AG20443 (cell line): ENCODE measurements at places on chromosomes 7 and 10.

- DNase-seq, result no peak
Measured at GRCh38 chr7:158356454-158356853, 231.2 kb downstream of the PTPRN2 start.

DNA sequence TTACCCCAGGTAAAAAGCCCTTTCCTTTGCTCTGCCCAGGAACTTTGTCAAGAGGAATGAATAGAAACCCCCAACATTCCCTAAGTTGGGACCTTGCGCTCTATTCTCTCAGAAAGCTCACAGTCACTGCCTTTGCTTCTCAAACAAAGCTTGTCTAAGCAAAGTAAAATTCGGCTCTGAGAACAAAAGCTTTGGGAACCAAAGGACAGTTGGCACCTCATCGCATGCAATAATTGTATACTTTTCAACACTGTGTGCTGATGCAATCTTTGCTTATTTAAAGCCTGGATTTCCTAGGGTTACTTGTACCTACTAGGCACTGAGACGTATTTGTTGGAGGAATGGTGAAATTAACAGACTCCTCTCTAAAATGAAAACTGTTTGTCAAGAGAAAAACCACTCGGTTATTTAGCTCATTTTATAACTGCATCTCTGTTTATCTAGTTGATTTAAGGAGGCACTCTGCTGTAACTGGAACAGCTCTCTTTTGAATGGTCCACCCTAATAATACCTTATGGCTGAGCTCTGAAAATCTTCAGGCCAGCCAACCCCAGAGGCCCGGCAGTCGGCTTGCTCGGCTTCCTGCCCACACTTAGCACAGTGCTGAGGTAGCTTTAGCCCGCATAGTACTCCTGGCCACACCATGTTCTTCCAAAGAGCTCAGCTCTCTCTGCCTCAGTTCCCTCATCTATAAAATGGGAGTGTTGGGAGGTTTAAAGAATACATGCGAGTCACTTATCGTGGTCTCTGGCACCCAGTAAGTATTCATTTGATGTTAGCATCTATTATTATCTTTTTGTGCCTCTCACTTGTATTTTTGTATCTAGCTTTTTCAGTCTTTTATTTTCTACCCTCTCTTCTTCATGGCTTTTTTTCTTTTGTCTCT, 80.2 kb upstream of the PRR15 start:
- DNase-seq, result no peak

DNA sequence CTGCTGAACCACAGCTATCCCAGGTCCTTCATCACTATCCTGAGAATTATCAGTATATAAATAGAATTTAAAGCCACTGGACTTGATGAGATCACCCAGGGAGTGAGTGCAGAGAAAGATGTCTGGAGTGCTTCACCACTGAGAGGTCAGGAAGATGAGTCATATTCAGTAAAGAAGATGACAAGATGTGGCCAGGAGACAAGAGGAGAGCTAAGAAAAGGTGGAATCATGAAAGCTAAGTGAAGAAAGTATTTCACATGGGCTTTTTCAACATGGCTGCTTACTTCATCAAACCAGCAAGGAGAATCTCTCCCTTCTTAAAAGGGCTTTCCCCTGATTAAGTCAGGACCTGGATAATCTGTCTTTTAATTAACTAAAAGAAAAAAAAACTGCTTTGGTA, 9.1 kb upstream of the PRKAR2B start:
- DNase-seq, result peak; percentile 81

DNA sequence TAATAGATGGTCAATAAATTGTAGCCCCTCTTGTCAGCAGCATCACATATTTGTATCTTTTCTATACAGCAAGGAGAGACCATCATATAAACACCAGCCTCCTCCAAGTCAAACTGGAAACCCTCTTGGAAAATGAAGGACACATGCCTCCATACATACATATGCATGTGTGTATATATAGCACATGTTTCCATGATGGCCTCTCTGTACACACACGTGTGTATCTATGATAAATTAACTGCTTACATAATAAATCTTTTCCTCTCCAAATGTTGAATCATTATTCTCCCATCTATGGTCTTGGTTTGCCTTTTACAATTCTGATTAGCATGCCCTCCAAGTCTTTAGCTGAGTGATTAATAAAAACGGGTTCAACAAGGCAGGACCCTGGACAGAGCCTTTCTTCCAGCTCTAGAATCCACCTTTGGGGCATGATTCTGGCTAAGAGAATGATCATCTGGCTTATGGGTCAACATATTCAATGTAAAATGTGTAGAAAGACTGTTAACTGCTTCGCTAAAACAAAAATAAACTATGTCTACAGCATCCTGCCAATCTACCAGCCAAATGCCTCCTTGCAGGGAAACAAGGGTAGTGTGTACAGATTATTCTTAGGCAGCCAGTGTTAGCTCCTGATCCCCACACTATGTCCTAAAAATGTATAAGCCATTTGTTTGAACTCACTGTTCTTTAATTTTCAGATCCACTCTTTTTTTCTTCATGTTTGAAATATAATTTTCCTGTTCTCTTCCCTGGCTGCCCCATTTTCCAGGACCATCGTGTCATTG, 70.0 kb downstream of the CRTAC1 start:
- DNase-seq, result no peak

DNA sequence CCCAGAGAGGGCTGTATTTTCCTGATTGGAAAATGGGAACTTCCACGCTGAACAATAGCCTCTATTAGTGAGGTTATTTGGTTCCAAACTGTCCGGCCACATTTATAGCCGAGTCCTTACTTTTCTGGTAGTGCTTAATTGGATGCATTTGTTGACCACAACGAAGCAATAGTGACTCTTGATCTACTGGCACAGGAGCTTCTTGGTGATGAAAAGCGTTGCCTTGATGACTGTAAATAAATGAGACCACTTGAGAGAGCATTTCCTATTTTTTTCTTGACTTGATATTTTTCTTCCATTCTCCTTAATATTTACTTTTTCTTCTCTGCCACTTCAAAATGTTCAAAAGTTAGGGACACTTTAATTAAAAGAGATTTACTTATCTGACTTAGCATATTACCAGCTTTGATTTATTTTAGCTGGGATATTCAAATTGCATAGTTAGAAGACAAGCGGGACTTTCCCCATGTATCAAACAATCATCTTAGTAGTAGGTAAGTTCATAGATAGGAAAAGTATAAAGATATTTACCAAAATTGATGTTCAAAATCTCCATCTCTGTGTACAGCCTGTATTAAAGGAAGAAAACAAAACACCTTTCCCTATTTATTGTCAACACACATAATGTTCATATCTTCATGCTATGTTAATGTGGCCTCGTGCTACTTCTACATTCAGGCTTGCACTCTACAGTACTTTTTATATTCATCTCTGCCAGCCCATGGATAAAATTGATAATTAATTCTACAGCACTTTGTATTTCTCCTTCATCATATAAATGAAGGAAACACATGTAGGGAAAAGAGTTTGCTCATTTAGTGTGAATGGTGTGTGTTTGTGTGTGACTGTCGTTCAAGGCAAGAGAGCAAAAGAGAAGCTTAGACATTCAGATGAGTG, 5.1 kb upstream of the SP8 start:
- DNase-seq, result no peak

GRCh38 chr7:80584778-80585177, 53.7 kb upstream of the CD36 start:
- DNase-seq, result no peak

GRCh38 chr7:143492043-143492471, 14.4 kb downstream of the TAS2R41 start:
- peak; percentile 62 for DNase-seq

GRCh38 chr10:132438091-132439024, 41.4 kb downstream of the PWWP2B start:
- no peak for DNase-seq

DNA sequence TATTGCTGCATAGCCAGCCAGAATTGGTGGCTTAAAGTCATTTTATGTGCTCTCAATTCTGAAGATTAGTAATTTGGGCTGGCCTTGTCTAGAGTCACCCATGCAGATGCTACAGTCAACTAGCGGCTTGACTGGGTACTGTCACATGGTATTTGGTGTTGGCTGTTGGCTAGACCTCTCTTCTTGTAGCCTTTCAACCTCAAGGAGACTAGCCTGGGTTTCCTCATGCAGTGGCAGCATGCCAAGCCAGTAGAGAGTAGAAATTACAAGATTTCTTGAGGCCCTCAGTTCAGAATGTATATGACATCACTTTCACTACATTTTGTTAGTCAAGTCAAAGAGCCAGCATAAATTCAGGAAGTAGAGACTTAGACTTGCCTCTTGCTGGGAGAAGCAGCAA, 3.7 kb upstream of the ZNF800 start:
- DNase-seq, result no peak

GRCh38 chr10:12308736-12309375, 40.5 kb upstream of the CAMK1D start:
- DNase-seq, result no peak

GRCh38 chr10:3943695-3944257, 158.8 kb upstream of the KLF6 start:
- no peak for DNase-seq

DNA sequence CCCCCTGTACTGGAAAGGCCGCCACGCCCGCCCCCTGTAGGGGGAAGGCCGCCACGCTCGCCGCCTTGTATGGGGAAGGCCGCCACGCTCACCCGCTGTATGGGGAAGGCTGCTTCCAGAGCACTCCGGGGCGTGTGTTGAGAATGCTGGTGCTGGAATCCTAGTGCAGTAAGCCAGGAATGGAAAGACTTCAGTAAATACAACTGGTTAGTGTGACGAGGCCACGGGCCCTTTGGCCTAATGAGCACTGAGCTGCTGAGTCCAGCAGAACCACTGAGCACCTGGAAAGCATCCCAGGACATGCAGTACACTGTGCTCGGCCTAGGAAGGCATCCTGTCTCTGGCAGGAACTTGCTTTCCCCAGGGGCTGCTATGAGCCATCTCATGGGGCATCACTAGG, 398.9 kb downstream of the PTPRN2 start:
- no peak for DNase-seq

- no peak for DNase-seq
Measured at GRCh38 chr10:113071446-113071845, 121.4 kb downstream of the TCF7L2 start.

DNA sequence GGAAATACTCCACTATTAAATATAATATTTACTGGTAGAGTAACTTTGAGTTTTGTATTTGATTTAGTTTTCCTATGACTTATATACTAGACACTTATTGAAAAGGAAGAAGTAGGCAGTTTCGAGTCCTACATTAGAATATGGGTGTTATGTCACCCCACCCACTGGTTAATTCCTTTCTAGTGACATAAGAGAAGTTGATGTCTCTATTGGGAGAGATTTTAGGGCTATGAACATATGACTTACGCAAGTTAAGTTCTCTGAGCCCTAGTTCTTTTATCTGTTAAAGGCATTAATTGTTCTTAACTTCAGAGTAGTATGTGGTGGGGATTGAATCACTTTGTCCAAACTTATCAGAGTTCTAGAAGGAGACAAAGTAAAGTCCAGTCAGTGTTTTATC, 30.5 kb downstream of the CPED1 start:
- peak; percentile 17 for DNase-seq

DNA sequence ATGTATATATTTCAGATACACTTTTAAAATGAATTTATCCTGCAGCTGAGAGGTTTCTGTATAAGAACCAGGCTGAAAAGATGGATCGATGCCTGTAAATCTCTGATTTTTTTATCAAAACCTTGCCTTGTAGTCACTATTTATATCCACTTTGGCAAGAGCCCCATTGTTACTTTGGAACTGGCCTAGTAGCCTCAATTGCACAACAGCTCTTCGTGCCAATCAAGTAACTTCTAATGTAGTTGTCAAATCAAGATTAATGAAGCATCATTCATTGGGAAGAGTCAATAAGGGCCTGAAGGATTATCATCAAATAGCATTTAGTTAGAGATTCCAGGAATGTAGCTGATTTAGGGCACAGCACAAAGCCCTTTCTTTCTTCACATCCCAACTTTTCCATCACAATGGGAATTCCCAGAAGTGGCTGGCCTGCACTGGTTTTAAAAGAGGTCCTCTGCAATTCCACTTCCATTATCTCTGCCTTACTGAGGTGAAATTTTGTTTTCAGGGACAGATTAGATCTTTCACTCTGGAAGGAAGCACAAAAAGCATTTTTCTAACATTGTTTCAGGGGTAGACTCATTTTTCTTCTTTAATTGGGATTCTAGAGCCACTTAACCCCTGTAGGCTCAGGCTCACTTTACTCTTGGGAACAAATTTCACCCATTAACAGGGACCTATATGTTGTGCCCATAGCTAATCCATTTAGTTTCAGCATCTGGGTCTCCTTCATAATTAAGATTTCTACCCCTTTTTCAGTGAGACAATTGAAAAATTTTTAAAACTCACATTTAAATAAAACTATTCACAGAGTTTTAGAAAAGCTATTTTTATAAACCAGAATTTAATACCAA, 97.8 kb downstream of the CALCR start:
- no peak for DNase-seq

- DNase-seq, result peak; percentile 93
Measured at GRCh38 chr10:3045471-3046209, 21.7 kb upstream of the PFKP start.

DNA sequence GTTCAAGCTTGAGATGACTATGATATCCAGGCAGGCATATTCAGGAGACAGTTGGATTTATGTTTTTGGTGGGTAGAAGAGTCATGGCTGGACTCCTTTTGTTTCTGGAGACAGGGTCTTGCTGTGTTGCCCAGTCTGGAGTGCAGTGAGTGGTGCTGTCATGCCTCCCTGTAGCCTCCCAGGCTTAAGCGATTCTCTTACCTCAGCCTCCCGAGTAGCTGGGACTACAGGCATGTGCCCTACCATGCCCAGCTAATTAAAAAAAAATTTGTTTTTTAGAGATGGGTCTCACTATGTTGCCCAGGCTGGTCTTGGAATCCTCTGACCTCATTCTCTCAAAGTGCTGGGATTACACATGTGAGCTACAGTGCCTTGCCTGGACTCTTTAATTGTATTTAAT, 62.0 kb downstream of the ADK start:
- DNase-seq, result no peak
